HCT116 (cell line): ENCODE measurements at places on chromosomes 13 and 19.

GRCh38 chr19:41746593-41747227 lies 8.6 kb upstream of the CEACAM6 start:
- peak; percentile 47 for DNase-seq

- DNase-seq = no peak
These were observed 1.3 kb downstream of the TMTC4 start for GRCh38 chr13:100673376-100673712.

- no peak for DNase-seq
These were observed 749 bp upstream of the SHANK1 start for GRCh38 chr19:50720181-50720920.

DNA sequence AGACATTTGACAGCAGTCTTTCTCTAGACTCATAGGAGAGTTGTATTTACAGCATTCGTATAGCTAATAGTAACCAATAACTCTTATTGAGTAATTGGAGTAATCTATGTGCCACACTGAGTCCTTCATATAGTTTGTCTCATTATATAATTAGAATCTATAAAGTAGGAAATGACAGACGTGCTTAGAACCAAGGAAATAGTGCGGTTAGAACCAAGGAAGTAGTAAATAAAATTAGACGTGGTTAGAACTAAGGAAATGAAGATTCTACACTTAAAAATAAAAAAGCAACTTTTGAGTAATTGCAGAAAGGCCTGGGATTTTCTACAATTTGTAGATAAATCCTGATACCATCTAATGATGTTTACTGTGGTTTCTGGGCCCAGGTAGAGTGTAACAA lies 107.8 kb upstream of the TNFSF11 start:
- no peak for DNase-seq

DNA sequence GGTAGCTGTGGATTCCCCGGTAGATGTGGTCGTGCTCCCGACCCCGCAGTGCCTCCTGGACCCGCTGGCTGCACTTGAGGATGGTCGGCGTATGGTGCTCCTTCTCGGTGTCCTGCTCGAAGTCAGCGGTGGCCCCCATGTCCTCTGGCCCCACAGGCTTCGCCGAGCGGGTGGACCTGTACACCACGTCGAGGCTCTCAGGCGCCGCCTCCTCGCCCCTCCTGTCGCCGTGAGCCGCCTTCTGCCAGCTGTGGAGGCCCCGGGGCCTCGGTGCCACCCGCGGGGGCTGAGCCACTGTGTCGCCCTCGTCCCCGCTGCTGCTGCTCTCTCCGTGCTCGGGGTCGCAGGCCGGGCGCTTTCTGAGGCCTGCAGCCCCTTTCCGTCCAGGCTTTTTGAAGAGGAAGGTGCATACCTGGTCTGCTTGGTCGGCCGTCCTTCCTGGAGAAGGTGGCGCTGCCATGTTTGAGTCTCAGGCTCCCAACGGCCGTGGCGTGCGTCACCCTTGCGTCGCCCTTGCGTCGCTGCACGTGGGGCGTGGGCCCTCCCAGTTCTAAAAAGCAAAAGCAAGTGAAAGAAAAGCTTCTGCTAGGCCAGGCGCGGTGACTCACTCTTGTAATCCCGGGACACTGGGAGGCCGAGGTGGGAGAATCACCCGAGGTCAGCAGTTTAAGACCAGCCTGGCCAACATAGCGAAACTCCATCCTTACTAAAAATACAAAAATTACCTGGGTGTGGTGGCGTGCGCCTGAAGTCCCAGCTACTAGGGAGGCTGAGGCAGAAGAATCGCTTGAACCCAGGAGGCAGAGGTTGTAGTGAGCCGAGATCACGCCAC lies at the start of gene RNF113B:
TSS of gene RNF113B (minus strand) at position 493 of the 832 bp plus-strand sequence. CDS start at position 460, 33 bp downstream.
- no peak for DNase-seq

- DNase-seq = no peak
These were observed 7.5 kb upstream of the BCAT2 start for GRCh38 chr19:48818234-48818820.

- DNase-seq = no peak
These were observed 666 bp downstream of the SAMD1 start for GRCh38 chr19:14089662-14090508.

- DNase-seq = no peak
These were observed 2.6 kb downstream of the AP1M1 start for GRCh38 chr19:16200038-16201010.

DNA sequence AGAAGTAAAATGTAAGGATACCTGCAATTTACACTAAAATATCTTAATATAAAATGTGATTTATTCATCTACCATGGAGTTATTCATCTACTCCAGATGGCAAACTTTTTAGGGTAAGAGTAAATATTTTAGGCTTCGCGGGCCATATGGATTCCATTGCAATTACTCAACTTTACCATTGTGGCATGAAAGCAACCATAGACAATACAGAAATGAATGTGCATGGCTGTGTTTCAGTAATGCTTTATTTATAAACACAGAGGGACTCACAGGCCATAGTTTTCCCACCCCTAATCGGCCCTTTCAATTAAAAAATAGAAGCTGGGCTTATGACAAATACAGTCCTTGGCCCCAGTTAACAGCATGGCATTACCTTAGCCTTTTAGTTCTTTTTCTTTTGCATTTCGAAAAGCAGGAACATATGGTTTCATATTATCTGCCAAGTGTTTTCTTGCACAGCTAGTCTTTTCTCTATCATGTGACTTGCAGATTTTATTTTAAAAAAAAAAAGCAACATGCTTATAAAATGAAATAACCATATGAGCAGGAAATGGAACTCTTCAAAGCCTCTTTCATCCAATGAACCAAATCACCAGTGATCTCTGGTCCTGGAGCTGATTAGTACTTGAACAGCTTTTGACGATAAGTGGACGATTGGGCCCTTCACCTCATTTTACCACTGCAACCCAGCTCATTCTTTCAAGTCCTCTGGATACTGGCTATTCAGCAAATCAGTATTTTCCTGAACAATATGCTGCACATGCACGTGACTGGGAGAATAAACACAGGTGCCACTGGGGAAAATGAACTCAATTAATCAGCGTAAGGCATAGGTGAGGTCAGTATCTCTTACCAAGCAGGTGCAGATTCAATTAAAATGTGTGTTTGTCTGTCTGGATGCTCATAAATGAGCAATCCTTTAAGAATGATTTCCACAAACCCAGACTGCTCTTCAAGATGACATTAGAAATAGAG lies 63.9 kb downstream of the LHFPL6 start:
- DNase-seq = no peak

DNA sequence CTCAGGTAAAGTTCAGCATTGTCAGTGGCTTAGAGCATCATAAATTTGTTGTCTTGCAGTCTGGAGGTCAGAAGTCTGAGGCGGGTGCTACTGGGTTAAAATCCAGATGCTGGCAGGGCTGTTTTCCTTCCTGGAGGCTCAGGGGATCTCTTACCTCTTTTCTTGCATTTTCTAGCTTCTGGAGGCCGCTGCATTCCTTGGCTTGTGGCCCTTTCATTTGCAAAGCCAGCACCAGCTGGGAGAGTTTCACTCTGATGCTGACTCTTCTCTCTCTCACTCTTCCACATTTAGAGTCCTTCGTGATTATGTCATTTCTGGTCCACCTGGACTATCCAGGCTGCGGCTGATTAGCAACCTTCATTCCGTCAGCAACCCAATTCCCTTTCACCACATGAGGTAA lies 38.1 kb upstream of the SLC10A2 start:
- no peak for DNase-seq

DNA sequence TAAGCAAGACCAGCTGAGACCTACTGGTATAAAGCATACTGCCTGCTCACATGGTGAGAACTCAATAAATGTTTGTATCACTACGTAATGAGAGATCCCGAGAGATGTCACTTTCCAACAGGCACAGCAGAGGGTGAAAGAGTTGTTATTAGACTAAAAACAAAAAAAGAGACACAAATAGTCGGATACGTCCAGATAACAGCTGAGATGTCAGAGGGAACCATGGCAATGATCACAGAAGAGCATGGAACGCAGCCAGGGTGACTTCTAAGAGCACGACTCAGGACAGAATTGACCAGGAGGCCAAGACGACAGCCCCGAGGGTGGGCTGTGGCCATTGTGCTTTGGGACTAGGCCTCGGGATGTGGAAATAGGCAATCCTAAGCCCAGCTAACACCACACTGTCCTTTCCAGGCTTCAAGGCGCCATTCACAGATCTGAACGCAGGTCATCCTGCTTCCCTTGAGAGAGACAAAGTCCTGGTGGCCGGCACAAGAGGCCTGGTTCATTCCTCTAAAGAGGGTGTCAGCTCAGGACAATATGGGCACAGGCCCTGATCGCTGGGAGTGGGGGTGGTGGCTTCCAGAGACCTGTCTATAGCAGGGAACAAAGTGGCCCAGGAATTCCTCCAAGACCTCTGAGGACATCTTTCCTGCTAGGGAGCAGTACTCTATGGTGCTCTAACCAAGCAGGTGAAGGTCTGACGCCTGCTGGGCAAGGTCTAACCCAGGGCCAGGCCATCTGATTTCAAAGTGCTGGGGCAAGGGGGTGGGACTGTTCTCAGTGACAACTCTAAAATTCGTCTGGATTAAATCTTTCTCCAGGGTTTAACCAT lies 3.2 kb downstream of the SH3GL1 start:
- DNase-seq = no peak

GRCh38 chr13:97339988-97340749 lies 93.8 kb upstream of the RAP2A start:
- DNase-seq = no peak

DNA sequence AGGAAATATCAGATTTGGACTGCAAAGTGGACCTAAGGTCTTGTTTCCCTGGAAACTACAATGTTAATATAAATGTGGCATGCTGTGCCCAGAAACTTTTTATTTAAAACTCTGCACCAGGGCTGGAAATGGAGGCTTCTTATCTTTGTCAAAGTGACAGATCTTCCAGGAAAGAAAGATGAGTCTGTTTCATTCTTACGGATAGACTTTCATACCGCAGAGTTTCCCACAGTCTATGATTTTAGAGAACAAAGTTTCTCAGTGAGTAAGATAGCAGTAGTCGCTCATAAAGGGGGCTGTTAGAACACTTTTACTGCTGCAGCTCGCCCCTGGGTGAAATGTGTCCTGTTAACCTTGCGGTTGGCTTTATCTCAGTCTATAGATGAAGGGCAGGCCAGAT lies 6.7 kb downstream of the CLEC11A start:
- no peak for DNase-seq

- peak; percentile 45 for DNase-seq
These were observed 55.2 kb downstream of the ELF1 start for GRCh38 chr13:40963927-40964326.

- no peak for DNase-seq
These were observed 9.7 kb upstream of the GPR18 start for GRCh38 chr13:99267927-99268326.

DNA sequence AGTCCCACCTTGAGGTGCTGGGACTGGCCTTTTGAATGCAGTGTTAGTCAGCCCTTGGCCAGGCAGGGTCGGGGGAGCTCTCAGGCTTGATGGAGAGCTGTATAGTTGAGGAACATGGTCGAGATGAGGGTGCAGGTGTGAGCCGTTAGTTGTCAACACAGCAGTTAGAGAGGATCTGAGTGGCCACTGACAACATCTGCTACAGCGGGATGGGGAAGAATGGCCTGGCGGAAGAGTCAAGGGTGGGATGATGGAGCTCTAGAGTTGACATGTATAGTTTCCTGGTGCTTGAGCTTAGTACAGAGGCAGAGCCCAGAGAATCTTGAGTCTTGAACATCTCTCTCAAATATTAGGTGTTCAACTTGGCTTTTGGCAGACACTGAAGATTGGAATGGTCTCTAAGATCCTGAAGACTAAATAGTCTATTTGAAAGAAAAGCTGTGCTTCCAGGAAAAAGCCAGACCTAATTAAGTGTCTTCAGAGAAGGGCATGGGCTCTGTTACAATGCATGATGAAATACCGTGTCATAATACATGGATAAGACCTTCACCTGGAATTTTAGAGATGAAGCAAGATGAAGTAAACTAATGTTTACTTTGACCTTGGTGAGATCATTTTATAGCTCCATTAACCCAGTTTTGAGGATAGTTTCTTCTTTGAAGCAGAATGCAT lies 9.7 kb downstream of the PCCA start:
- DNase-seq = no peak

DNA sequence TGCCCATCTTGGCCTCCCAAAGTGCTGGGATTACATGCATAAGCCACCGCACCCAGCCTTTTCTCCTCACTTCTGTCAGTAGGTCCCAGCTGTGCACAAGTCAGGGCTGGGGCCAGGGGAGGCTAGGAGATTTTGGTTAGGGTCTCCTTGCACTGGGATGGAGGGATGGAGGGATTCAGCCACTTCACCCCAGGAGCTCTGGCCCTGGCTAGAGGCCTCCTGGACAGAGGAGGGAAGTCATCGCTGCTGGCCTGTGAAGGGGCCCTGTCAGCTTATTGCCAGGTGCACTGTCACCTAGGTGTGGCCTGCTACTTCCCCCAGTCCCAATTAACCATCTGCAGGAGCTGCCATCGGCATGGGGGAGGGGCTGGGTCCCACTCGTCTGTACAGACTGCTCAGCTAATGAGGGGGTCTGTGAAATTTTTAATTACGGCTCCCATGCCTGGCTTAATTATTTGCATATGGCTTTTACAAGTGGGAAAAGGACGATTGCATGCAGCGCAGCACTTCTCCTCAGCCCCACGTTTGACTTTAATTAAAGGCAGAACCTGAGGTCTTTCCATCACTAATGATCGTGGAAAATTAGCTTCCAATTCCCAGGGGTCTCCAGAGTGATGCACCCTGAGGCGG lies 52.4 kb downstream of the CHST8 start:
- no peak for DNase-seq

DNA sequence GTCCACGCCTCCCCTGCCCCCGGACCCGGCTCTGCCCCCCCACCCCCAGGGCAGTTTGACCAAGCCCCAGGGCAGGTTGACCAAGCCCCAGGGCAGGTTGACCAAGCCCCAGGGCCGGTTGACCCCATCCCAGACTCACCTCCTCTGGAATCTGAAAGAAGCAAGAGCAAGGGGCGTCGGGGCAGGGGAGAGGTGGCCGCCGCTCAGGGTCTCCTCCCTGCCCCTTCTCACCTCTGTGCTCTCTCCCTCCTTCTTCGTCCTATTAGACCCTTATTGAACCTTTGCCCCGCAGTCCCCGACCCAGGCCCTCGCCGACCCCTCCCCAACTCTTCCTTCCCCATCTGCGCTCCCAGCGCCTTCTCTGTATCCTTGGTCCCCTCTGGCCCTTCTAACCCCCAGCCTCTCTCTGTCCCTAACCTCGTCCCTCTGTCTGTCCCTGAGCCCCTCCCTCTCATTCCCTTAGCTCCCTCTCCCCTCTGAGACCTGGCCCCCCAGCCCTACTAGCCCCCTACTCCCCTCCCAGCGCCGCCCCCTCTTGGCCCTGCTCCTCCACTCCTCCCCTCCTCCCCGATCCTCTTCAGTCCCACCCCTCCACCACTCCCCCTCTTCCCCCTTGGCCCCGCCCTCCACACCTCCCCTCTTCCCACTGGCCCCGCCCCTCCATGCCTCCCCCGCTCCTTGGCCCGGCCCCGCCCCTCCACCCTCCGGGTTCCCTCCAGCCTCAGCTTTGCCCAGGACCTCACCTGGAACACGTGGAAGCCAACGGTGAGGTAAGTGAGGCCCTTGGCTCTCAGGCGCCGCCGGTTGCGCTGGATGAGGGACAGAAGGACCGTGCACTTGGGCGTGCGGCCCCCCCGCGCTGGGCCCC lies 7.6 kb downstream of the CAPN12 start:
- DNase-seq = peak; percentile 48

DNA sequence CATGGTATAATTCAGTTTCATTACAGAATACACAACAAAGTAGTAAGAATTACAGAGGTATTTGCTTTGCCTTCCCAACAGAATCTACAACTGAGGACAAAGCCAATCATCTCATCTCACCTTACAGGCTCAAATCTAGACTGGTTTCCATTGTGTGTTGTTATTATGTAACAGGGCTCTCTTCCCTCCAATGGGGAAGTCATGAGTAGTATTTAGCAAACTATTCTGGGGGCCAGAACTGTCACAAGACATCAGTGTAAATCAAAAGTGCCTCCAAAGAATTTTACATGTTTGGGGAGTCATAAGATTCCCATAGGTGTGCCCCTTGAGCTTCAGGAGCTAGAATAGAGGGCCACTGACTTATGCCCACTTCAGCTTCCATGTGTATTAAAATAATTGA lies 187.0 kb upstream of the EDNRB start:
- DNase-seq = no peak
